HuH-7 (cell line): ENCODE measurements at places on chromosomes 5 and 9.

DNA sequence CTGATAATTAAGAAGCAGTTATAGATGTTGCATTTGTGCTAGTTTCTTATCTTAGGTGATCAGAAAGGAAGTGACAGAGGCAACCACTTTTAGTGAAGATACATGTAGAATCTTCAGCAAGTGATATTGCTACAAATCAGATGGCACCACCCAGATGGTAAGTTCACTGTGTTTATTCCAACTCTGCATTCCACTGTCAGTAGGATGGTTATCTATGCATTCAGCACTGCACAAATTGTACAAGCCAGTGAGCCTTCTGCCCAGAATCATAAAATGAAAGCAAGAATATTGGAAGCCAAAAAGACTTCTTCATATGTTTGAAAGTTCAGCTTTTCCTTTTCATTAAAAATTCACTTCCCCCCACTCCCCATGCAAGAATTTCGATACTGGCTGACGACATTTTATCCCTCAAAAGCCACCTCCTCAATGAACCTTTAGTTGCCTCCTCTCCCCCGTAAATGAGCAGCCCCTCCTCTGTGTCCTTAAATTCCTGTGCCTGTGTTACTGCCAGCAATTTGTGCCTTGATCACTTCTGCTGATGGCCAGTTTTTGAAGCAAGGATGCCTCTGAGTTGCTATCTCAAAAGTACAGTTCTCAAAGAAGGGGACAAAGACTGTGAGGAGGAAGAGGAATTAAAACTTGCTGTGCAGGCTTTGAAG, 91.6 kb downstream of the ZSWIM6 start:
- DNase-seq: no peak

DNA sequence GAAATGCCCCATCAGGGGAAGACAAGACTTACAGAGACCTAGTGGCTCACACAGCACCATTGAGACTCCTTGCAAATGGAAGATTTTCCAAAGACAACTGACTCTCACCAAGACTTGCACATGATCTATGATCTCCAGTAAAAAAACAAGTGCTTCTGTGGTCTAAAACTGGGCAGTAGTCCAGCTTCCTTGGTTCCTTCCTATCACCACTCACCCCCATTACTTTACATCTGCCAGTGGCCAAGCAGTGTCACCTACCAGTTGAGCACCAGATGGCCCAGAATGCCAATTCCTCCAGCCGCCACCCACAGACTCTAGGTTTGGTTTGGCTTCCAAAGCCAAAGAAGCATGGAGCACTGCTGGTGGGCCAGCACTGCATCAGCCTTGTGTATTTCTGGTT, 47.7 kb downstream of the SH3TC2 start:
- no peak for DNase-seq

GRCh38 chr5:54388409-54388808, 67.1 kb upstream of the HSPB3 start:
- no peak for DNase-seq

DNA sequence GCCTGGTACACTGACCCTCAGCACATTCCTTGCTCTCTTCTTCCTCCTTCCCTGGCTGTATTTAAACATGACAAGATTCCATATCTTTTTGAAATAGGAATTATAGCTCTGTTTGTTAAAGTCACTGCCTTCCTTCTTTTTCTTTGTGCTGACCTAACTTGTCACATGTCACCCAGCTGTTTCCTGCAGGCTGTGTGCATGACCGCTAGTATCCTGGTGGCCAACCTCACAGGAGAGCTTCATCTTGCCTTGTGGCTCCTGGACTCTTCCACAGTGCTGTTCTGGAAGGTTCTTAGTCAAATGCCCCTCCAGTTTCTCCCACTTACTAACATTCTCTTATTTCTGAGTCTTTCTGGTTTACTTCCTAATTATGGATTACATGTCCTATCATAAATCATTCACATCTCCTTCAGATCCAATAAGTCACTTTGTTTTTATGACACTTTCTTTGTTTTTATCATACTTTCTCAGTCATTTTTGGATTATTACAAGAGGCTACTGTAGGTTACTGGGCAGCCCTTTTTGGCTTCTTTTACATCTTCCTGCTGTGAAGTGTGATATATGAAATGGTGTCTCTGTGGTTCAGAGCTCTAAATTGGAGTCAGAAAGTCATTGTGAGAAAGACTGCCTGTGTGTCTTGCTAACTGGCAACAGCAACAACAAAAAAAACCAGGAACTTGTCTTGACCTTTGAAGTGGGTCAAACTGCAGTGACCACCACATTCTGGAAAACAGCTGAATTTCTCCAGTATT, 463.6 kb upstream of the DAP start:
- DNase-seq: no peak

GRCh38 chr5:170397059-170397458, 7.9 kb upstream of the KCNMB1 start:
- no peak for DNase-seq

- no peak for DNase-seq
Measured at GRCh38 chr5:95630394-95630917, 10.6 kb downstream of the GPR150 start.

DNA sequence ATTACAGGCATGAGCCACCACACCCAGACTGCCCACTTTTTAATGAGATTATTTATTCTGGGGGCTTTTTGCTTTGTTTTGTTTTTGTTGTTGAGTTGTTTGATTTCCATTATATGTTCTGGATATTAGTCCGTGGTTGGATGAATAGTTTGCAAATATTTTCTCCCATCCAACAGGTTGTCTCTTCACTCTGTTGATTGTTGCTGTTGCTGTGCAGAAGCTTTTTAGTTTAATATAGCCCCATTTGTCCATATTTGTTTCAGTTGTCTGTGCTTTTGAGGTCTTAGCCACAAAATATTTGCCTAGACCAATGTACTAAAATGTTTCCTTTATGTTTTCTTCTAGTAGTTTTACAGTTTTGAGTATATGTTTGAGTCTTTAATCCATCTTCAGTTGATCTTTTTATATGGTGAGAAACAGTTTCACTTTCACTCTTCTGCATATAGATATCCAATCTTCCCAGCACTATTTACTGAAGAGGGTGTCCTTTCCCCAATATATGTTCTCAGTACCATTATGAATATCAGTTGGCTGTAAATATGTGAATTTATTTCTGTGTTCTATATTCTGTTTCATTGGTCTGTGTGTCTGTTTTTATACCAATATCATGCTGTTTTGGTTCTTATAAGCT, 30.2 kb upstream of the TBCA start:
- DNase-seq: no peak

GRCh38 chr5:177043958-177044357, 21.5 kb downstream of the ZNF346 start:
- DNase-seq: no peak
